ENCODE measurements at places on chromosomes 3 and 15.

DNA sequence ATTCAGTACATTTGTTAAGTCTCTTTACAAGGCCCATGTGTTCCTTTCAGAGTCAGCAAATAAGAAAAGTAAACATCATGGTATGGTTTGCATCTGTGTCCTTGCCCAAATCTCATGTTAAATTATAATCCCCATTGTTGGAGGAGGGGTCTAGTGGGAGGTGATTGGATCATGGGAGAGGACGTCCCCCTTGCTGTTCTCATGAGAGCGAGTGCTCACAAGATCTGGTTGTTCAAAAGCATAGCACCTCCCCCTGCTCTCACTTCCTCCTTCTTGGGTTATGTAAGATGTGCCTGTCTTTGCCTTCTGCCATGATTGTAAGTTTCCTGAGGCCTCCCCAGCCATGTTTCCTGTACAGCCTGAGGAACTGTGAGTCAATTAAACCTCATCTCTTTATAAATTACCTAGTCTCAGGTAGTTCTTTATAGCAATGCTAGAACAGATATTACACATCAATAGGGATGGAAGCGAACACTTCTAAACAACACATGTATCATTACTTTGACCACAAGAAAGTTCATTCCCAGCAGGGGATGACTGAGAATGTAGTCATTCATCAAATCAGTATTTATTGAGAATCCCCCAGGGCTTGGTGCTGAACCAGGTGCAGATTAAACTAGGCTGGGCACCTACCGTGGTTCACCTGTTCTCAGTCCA, 4.1 kb downstream of the EFCAB12 start:
- DNase-seq = no peak

DNA sequence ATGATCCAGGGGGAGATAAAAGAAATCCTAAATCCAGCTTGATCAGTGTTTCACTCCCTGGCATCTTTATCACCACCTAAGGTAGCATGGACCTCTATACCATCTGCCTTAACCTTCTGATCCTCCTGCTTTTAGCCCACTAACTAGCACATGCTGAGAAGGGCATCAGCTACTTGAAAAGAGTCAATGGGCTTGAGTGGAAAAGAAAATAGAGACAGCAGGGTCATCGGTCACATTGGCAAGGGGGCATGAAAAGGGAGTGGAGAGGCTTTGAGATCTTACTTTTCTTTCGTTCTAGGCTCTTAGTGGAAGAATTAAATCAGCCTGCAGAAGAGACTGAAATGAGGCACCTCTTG, 239 bp upstream of the ZFYVE19 start:
- DNase-seq = no peak

DNA sequence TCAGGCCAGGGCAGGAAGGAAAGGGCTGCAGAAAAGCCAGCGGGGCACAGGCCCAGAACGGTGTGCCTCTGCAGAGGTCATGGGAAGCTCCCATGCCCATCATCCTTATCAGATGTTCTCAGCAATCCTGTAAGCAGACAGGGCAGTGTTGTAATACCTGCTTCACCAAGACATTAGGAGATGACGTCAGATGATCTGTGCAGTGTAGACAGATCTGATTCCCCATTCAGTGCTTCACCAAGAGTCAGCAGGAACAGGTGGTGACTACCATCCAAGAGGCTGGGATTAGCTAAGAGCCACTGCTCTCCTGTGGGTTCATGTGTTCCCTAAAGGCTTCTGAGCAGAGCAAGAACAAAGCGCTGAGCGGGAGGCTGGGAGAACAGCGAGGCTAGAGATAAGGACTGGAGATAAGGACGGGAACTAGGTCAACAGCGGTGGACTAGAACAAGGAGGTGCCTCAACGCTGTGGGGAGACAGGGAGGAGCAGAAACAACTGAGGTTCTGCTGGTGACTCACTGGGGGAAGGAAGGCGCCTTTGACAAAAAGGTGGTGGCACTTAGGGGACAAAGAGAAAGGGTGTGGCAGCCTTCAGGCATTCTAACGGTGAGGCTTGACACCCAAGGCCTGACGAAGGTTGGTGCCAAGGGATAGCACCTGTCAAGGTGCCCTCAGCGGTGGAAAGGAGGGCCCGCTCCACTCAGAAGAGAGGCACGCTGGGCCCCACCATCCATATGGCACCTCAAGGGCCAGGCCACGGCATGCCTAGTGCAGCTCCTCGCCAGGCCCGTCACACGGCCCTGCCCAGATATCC, 28.4 kb downstream of the CCDC12 start:
- peak; percentile 94 for DNase-seq

GRCh38 chr15:72786676-72787345, 3.3 kb upstream of the ADPGK start:
- no peak for DNase-seq

- DNase-seq = no peak
These were observed 99.7 kb downstream of the LRIG1 start for GRCh38 chr3:66401157-66401550.

- DNase-seq = no peak
These were observed 138.1 kb upstream of the PDZRN3 start for GRCh38 chr3:73762855-73763254.

GRCh38 chr3:182246870-182247269, 535.1 kb downstream of the SOX2 start:
- no peak for DNase-seq

- DNase-seq = peak; percentile 67
These were observed 47.7 kb upstream of the GYG1 start for GRCh38 chr3:148943506-148944205.

- DNase-seq = peak; percentile 60
These were observed 3.9 kb downstream of the TMIE start for GRCh38 chr3:46705022-46705530.

DNA sequence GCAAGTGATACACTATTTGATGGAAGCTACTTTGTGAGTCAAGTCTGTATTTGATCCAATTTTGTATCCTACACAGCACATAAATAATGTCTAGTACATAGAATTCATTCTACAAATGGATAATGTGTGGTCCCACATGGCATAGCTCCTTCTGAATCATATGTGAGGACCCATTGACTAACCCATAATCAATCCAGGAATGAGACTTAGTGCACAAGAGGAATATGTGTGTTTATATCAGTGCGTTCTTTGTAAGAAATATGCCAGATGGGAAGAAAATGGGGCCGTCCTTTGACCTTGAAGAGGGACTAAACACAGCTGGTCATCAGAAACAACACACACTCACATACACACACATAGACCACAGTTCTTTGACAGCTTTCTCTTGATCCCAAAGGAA, 282.7 kb upstream of the SEMA6D start:
- DNase-seq = no peak

GRCh38 chr15:34718681-34719665, 35.8 kb downstream of the GJD2 start:
- no peak for DNase-seq

DNA sequence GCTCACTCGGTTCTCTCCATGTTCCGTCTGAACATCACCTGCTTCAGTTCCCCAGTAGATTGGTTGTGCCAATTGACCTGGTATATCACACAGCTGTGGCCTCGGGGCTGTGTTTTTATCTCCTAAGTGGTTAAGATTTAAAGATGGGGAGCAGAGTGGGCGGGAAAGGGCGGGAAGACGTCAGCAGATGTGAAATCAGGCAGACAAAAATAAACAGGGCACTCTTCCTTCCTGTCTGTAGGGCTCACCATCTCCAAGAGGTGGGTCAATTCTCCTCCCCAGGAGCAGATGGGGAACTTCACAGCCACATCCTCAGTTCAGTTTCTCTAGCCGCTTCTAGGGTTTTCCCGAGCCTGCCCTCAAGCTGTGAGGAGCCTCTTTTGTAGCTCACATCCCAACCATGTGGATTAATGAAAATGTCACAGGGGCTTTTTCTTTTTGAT, 26.8 kb upstream of the LIMD1 start:
- DNase-seq = peak; percentile 20

GRCh38 chr15:67411486-67411885, 109.4 kb upstream of the C15orf61 start:
- no peak for DNase-seq

DNA sequence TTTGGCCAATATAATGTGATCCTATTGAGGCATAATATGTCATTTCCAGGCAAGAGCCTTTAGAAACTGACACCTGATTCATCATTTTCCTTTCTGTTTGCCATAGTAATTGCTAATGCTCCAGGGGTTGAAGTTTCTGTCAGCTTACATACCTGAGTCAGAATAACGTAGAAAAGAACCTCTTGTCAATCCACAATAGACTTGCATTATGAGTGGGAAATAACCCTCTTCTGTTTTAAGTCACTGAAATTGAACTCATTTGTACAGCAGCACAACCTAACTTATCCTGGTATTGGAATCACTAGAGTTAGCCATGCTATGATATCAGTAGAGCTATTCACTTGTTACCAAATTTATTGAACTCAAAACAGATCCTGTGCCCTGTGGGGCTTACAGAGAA, 101.7 kb upstream of the TP63 start:
- DNase-seq = no peak

- no peak for DNase-seq
These were observed 192.7 kb upstream of the FEZF2 start for GRCh38 chr3:62566022-62566557.

GRCh38 chr3:33942483-33943150, 144.2 kb downstream of the PDCD6IP start:
- no peak for DNase-seq

DNA sequence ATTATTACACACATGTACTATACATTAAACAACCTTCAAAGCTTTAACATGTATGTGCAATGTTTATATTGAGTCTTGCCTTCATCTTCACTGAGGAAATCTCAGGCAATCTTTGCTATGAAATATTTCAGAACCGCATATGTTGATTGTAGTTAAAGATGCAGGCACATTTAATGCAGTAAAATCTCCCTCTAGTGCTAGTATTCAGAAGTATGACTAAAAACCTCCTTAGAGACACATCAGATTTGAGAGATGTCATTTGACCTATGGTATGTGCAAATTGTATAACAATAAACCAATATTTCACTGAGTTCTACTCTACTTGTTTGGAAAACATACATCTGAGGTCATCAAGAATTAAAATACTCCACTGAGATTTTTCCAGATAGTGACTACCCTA, 123.8 kb upstream of the C15orf61 start:
- DNase-seq = no peak

DNA sequence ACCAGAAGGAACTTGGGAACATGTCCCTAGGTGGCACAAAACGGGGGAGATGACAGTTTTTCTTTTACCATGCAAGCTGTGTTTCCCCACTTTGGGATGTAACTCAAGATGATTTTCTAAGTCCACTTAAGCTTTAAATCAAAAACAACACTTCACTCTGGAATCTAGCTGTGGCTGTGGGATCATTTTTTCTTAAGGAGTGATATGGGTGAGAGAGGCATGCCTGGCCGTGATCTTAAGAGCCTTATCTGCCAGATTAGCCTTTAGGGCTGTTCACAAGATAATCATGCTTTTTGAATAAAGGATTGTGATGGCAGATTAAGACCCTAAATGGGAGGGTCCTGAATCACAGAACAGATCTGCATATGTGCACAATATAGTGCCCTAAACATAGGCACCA, 384.8 kb upstream of the SEMA6D start:
- DNase-seq = no peak

DNA sequence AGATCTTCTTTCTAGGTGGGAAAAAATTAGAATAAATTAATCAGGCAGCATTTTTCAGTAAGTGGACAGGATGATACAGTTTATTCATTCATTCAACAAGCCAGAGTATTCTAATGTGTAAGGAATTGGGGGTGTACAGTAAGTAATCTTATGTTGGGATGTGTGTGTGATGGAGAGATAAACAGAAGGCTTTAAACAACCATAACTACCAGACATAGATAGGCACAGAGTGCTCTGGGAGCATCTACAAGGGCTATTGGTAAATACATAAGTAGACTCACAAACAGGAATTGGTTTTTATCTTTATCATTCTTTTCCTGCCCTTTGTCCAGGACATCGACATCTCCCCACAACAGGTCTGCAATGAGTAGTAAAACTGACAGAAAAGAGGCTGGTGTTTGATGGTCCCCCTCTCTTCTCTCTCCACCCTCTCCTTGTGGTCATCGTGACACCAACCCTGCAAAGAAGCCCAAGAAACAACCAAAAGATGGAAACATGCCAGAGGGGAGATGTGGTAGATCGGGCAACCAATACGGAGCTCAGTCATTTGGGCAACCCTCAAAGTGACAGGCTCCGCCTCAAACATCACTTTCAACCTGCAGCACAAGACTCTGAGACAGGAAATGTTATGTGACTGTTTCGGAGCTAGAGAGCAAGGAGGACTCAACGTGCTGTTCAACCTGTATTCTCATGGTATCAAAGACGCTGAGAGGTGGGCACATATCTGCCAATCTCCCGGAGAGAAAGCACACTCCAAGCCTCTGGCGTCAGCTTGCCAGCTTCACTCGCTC, 28.7 kb upstream of the B3GNT5 start:
- no peak for DNase-seq

DNA sequence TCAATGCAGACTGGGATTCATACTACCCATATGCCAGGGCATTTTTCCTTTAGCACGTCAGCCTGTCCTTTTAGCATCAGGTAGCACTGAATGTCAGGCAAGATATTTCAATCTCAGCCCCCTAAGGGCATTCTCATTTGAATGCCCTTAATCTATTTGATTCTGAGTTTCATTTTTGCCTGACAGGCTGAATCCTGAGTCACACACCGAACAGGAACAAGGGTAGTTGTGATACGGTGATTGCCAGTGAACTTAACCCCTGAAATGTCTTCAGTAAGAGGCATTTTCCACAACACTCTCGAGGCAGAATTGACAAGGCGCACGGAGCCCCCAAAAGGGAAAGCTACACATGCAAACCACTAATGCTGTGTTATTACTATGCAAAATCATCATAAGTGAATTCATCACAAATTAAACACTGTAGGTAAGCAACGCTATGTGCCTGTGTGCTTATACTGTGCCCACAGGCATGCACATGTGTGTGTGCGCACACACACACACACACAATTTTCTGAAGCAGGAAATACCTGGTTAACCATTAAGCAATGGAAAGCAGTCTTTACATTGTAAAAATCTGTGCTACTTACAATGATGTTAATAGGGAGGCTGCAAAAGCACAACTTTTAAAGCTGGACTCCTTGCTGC, 130.4 kb downstream of the ZNF385D start:
- DNase-seq = no peak

- no peak for DNase-seq
These were observed 39.0 kb upstream of the AADAC start for GRCh38 chr3:151774910-151775309.

DNA sequence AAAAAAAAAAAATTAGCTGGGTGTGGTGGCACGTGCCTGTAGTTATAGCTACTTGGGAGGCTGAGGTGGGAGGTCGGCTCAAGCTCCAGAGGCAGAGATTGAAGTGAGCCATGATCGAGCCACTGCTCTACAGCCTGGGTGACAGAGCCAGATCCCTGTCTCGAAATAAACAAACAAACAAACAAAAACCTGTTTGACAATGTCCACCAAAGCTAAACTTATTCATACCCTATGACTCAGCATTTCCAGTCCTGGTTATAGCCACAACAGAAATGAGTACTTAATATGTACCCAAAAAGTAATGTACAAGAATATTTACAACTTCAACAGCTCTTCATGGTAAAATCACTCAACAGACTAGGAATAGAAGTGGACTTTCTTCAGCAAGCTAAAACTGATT, 31.1 kb downstream of the SERP1 start:
- no peak for DNase-seq

- DNase-seq = no peak
These were observed 27.5 kb downstream of the PCCB start for GRCh38 chr3:136277634-136278033.
